ENCODE measurements at places on chromosomes 6 and 20. TPM values are rescaled to one million over a fixed set of nuclear protein-coding genes. Genes with fewer than 3 reads are reported as not detected.

MOG gene
- not detected for total RNA-seq

OTOR gene
- total RNA-seq = not detected

CAGE1 gene
- 0.39 TPM for total RNA-seq

TP53TG5 gene
- not detected for total RNA-seq

EDN3 gene
- 1.4 TPM for total RNA-seq

BNIP5 gene
- total RNA-seq = not detected

PRRT1 gene
- total RNA-seq = 2.6 TPM

TSPO2 gene
- total RNA-seq = not detected

TSHZ2 gene
- 27.4 TPM for total RNA-seq

SPATA2 gene
- 16.4 TPM for total RNA-seq

PGBD1 gene
- 1.4 TPM for total RNA-seq

HLA-DQA1 gene
- 5.9 TPM for total RNA-seq

Measured in CD4-positive, alpha-beta T cell (primary cell).